ENCODE measurements at places on chromosomes 7 and 10. TPM values are rescaled to one million over a fixed set of nuclear protein-coding genes. Genes with fewer than 3 reads are reported as not detected.

GJD4 gene
- not detected for total RNA-seq

ANKRD30A gene
- 0.86 TPM for total RNA-seq

CRYGN gene
- not detected for total RNA-seq

SHH gene
- total RNA-seq = 0.43 TPM

OIT3 gene
- not detected for total RNA-seq

GPNMB gene
- total RNA-seq = 3.6 TPM

OR6V1 gene
- not detected for total RNA-seq

AGMO gene
- total RNA-seq = 1.1 TPM
